ENCODE measurements at places on chromosomes 7 and 10.

DNA sequence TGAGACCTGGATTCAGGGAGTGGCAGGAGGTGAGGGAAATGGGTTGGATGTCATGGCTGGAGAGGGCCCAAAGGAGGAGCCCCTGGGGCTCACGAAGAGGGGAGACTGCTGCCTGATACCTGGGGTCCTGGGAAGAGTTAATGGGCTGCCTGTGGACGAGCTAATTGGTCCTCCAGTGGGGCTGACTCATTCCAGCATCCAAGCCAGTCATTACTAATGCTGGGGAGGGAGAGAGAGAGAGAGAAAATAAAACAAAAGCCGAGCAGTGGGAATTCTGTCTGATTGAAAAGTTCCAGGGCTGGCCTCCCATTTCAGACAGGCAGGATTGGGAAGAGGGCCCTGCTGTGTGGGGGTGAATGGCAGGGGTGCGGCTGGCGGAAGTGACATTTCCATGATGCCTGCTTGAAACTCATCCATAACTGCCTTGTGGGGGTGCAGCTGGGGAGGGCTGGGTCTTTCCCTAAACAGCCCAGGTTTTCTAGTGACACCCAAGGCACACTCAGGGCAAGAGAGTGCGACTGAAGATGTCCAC lies 297.8 kb downstream of the RPS24 start:
- DNase-seq = no peak

DNA sequence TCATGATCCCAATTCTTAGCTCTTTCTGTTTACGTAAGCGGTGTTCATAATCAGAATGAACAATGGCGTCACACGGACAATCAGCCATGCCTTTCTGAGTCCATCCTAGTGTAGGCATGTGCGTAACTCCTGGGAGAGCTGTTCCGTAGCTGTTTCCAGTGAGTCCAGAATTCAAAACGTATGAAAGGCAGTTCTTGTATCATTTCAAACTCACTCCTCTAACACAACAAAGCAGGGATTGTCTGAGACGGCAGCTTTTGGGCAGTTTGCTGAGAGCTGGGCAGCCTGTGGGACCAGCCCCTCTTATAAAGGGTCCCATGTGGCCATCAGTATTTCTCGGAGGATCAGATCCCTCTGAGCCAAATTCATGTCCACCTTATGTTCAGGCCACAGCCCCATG lies 43.4 kb downstream of the PSPH start:
- DNase-seq = no peak

DNA sequence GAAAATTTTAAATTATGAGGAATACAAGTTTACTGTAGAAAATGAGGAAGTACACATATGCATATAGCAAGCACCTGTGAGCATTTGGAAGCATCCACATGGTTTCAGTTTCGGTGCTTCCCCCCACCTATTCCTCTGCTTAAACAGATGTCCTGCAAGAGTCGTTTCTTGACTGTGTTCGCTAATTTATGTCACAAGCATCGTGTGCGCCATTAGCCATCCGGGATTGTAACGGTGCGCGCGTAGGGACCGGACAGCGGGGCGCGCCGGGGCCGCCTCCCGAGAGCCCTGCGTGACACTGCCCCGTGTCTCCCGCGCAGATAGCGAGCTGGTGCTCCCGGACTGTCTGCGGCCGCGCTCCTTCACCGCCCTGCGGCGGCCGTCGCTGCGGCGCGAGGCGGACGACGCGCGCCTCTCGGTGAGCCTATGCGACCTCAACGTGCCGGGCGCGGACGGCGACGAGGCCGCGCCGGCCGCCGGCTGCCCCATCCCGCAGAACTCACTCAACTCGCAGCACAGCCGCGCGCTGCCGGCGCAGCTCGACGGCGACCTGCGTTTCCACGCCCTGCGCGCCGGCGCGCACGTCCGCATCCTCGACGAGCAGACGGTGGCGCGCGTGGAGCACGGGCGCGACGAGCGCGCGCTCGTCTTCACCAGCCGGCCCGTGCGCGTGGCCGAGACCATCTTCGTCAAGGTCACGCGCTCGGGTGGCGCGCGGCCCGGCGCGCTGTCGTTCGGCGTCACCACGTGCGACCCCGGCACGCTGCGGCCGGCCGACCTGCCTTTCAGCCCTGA lies 90.9 kb downstream of the NEURL1 start:
- DNase-seq = no peak

GRCh38 chr10:8969853-8970252 lies 915.4 kb downstream of the GATA3 start:
- no peak for DNase-seq

- no peak for DNase-seq
Measured at GRCh38 chr10:85111271-85111670, 782.9 kb downstream of the CCSER2 start.

GRCh38 chr10:113235508-113235907 lies 285.5 kb downstream of the TCF7L2 start:
- no peak for DNase-seq

Measured in stimulated activated CD4-positive, alpha-beta T cell treated with anti-CD3 and anti-CD28 coated beads, Interleukin-12 subunit alpha, Interleukin-12 subunit beta, amount 100 ng/mL, for 24 hours (primary cell).